ENCODE measurements at places on chromosomes 13 and 19.

- DNase-seq, result peak; percentile 84
Measured at GRCh38 chr13:38685974-38686576, 802 bp upstream of the FREM2 start.

- DNase-seq, result no peak
Measured at GRCh38 chr19:51015691-51016267, 3.7 kb downstream of the KLK10 start.

GRCh38 chr19:888581-889385 is 4.2 kb downstream of the MED16 start:
- DNase-seq, result no peak

DNA sequence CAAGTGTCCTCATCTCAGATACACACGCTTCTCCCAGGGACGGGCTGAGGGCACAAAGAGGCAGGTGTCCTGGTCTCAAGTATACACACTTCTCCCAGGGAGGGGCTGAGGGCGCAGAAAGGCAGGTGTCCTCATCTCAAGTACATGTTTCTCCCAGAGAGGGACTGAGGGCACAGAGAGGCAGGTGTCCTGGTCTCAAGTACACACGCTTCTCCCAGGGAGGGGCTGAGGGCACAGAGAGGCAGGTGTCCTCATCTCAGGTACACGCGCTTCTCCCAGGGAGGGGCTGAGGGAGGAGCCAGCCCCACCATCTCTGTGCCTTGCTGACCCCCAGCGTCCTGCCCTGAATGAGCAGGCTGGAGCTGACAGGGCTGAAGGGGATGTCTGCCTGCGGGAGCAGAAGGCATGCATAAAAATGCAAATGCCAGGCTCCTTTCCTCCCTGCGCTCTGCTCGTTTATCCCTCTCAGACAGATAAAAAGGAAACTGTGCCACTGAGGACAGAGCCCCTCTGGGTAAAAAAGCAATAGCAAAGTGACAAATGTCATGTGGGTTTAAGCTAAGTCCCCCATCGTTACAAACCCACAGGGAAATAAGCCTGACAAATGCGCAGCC is 96.1 kb upstream of the UQCRFS1 start:
- no peak for DNase-seq

DNA sequence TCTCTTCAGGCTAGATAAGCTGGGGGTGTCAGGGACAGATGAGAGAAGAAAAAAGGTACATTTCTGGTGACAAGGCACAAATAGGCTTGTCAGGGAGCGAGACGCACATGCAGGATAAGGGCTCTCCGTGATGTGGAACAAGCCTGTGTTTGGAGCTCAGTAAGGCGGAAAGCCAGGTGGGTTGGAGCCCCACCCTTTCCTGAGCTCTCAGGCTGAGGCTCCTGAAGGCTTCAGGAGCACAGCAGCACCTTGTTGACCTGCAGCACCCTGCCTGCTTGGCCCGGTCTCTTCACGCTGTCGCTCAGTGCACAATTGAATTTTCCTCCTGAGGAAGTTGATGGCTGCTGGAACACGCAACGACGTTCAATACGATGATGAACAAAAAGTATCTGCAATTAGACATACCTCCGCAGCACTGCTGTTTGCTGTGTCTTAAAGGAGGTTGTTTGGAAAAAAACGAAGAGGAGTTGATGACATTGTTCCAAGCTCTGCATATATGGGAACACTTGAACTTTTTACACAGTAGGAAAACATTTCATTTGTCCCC is 29.3 kb downstream of the SERP2 start:
- no peak for DNase-seq

GRCh38 chr19:45186509-45187334 is 8.1 kb downstream of the BLOC1S3 start:
- DNase-seq, result no peak

DNA sequence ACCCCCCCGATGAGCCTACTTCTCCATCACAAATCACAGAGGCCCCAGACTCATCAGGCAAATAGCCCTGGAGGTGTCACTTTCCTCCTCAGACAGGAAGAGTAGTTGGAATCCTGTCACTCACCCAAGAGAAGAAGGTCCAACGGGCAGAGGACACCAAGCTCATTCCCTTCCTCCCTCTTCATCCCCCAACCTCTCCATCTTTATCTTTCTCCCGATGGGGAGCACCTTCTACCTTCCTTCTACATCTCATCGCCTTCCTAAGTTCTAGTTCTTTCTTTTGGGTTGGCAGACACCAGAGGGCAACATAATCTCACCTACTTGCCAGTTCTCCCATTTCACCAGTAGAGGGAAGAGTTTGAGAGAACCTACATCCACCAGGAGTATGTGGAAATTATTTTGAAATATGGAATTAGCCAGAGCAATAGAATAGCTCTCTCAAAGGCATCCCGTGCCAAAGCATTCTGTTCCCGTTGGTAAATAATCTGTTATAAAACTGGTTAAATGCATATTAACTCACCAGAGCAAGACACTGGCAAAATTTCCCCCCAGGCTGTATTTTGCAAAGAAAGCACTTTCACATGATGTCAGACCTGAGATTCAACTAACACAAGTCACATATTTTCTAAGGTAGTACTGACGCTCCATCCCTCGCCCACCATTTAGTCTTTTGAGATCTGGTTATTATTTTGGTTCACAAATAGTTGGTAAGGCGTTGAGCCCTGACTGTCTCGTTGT is 55.0 kb downstream of the ZIC5 start:
- DNase-seq, result peak; percentile 59

DNA sequence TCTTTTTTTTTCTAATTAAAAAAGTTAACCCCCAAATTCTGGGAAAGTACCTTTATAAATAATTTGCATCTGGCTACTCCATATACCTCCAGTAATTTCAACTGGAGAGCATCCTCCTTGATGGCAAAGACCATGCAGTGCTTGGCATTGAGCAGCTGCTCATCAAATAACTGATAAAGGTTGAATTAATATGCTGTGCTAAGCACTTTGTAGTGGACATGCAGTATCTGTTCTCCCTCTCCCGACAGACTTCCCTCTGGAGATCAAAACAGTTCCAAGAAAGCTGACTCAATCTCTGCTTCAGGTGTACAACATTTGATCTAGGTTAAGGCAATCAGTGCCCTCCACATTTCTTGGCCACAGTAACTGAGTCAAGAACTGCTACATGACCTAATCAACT is 3.3 kb downstream of the SPRYD7 start:
- DNase-seq, result no peak

GRCh38 chr13:69389899-69390298 is 717.7 kb upstream of the ATXN8OS start:
- no peak for DNase-seq

Data from umbilical cord (tissue), 2 donors.